ENCODE measurements at places on chromosomes 2 and 18.

GRCh38 chr2:71995067-71995665, 152.5 kb downstream of the CYP26B1 start:
- DNase-seq = no peak

- no peak for DNase-seq
Observed at GRCh38 chr2:10513201-10513600, 65.1 kb upstream of the ODC1 start.

- DNase-seq = no peak
Observed at GRCh38 chr2:205276116-205276777, 406.1 kb upstream of the NRP2 start.

GRCh38 chr2:855177-855576, 95.5 kb upstream of the SNTG2 start:
- DNase-seq = no peak

GRCh38 chr18:12543697-12544096, 114.2 kb downstream of the SPIRE1 start:
- no peak for DNase-seq

DNA sequence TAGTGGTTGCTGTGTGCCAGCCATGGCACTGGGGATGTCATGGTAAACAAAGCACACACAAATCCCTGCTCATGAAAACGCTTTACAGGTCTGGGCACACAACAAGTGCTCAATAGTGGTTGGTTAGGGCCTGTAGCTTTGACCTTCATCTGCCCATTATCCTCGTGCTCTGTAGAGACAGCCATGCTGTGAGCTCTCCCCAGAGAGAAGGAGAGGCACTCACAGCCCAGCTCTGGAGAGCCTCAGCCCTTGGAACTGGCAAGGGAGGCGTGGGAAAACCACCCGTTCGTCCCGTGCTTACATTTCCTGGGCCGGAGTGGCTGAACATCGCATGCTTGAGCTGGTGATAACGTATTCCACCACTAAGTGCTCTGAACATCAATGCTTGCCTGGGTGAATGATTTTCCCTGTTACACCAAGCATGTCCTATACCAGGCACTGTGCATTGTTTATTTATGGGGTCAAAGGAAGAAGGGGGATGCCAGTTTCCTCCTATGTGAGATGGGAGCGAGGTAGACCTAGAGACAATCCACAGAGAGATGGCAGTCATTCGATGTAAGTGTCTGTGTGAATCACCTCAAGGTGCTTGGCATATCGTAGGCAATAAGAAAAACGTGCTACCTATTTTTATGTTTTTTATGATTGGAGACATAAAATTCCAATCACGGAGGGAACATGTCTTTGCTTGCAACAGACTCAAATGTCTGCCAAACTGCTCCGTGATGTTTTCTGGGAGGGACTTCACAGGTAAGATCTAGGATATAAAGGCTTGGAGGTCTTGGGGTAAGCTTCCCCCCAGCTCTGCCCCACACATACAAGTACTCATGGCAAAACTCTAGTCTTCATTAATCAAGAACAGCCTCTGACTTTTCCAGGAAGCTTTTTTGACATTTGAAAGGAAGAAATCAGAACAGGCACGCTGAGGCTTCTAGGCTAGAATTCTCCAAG, 75.5 kb downstream of the DDX1 start:
- no peak for DNase-seq

DNA sequence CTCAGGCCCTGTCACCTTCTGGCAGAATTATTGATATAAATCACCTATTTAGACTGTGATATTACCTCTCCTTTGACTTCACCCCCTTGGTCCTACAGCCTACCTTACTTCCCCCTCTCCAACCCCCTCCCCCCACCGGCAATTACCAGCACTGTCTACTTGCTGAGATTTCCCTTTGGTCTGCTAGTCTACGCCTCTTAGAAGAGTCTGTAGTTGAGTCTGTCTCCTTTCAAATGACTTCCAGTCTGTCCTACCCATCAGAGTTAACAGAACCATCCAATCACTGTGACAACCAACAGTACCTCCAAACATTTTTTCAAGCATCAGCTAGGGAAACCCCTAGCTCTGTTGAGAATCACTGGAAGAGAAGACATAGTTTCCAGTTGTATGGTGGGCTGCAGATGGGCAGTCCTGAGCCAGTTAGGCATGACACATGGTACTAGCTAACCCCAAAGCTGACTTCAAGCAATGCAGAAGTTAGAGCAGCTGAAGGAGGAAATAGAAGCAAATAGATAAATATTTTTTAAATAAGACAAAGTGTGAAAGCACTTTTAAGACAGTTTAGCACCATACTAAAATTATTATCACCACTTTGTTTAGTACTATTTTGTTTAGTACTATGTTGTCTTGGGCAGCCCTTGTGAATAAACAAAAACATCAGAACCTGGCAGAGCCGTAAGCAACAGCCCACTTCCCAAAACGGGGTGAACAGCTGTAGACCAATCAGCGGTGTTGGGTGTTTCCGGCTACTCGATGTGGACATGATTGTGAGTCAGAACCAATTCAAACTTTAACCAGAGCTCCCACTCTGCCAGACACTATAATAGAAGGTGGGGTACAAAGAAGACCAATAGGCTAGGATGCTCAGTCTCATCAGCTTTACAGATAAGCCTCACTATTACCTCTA, 2.7 kb upstream of the ASNSD1 start:
- DNase-seq = no peak

- no peak for DNase-seq
Observed at GRCh38 chr2:38430196-38430595, 53.1 kb upstream of the ATL2 start.

- no peak for DNase-seq
Observed at GRCh38 chr2:174005801-174006419, 40.7 kb upstream of the SP3 start.
